ENCODE measurements at places on chromosomes 7 and 10. TPM values are rescaled to one million over a fixed set of nuclear protein-coding genes. Genes with fewer than 3 reads are reported as not detected.
A peak's percentile ranks its signal among the peaks of the same experiment; 100 is the strongest.

PAXIP1 gene
- total RNA-seq: 23.2 TPM

PNLIP gene
- not detected for total RNA-seq

COL28A1 gene
- 0.69 TPM for total RNA-seq

OPN1SW gene
- total RNA-seq: not detected

BEND7 gene
- not detected for total RNA-seq

FZD1 gene
- total RNA-seq: 7.9 TPM

GRCh38 chr7:111752022-111752582 is 189.8 kb upstream of the IMMP2L start:
- peak; percentile 87 for DNase-seq

DNA sequence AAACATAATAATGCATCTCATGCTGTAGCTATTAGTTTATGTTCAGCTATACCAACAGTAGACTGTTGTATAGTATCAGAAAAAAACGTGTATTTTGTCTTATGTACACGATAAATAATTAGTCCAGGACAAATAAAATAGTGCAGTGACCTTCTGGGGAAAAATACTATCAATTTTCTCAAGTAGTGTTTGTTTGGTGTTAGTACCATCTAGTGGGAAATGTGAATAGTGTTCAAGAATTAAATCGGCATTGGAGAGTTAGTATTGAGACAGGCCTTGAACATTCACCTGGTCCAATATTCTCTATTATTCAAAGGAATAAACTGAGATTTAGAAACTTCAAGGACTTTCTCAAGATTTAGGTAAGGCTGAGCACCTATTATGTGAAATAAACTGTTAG is 21.7 kb upstream of the OR2A5 start:
- DNase-seq: peak; percentile 47

DNA sequence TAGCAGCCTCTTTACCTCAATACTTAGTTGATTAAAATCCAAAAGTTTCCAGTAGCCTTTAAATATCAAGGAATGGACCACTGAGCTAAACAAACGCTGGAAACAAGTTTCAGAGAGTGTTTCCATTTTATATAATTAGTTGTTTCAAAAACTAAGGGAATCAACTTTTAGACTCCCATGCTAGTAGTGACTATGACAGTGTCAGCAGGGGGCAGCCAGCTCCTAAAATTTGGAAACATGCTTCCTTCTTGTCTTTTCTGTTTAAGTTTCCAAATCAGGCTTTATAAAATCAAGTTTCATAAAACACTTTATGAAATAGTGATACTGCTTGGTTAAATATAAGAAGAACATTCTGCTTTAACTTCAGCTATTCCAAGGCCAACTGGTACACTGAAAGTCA is 138.2 kb upstream of the TMEM229A start:
- peak; percentile 54 for DNase-seq

DNA sequence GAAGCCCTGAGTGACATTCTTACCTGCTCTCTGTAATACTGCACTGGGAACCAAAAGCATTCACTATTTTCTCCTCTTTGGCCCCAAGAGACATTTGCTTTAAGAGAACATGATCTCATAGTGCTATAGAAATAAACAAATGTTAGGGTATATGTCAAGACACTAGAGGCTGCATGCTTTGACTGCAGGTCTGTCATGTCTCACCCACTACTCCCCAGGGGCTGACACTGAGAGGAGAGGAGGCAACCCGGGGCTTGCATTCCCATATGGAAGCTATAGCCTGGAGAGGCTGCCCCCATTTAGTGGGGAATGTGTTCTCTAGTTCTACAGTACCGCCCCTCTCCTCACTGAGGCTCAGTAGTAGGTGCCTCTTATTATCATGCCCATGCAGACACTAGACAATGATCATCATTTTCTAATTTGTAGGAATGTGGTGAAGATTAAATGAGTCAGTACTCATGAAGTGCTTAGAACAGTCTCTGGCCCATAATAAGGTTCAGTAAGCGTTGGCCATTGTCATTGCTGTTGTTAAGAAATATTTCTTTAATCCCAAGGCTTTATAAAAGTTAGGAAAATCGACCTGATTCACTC is 4.9 kb upstream of the SLF2 start:
- DNase-seq: peak; percentile 69

GRCh38 chr7:134473861-134474291 is 15.0 kb upstream of the AKR1B1 start:
- no peak for DNase-seq

GRCh38 chr10:51861051-51861450 is 161.7 kb upstream of the CSTF2T start:
- DNase-seq: no peak

- DNase-seq: peak; percentile 79
Measured at GRCh38 chr10:30437031-30437841, 3.3 kb downstream of the MAP3K8 start.

DNA sequence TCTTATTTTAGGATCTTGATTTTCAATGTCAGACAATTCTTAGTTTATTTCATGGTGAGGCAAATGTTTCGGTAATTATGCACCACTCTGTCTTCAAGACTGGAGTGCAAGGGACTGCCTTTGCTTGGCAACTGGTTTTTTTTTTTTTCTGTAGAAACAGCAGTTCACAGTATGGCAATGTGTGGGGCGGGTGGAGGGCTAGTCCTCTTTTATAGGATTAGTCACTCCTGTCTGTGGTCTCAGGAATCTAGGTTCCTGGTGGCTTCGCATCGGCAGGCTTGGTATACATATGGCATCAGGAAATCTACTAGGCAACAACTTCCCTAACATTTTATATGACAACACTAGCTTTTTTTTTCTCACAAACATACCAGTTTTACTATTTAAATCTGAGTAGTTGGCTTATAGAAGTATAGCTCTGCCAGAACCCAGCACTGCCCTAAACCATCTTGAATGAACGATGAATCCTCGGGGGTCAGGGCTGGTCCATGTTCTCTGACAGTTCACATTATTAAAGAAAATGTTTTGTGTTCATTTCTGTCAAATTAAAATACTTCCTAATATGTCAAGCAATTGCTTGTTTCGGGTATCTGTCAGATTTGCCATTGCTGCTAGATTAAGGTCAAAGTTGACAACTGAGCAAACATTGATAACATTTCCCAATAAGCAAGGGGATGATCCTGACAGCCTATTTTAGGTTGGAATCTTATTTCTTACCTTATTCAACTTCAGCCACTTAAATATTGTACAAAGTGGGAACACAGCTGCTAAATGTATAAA is 289.7 kb upstream of the VSTM2A start:
- DNase-seq: no peak

- no peak for DNase-seq
Measured at GRCh38 chr10:10915215-10915614, 102.5 kb upstream of the CELF2 start.

GRCh38 chr10:26464632-26465280 is 26.6 kb downstream of the APBB1IP start:
- DNase-seq: no peak

DNA sequence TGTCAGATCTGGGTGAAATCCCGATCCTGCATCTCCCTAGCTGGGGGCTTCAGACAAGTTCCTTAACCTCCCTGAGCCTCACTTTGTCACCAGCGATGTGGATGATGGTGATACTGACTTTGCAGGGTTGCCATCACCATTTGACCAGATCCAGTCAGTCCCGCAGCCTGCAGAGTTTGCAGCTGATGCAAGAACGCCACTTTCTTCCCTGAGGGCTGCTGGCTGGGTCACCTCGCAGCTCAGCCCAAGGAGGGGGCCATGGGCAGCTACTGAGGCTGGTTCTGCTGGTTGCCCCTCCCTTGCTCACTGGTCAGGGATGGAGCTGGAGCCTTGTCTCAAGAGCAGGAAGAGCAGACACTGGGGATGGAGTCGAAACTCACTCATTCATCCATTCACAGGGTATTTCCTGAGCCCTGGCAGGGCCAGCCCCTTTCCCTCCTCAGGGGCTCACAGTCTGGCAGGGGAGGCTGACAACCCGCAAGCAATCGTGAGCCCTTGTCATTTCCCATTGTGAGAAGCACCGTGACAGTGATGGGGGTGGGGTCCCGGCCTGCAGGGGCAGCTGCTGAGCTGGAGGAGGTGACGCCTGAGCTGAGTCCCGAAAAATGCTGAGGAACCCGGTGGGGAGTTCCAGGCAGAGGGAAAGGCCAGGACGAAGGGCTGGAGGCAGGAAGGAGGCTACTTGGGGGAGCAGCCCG is 111.1 kb upstream of the TCF7L2 start:
- no peak for DNase-seq

GRCh38 chr10:133082685-133083421 is 4.9 kb upstream of the ADGRA1 start:
- DNase-seq: no peak

DNA sequence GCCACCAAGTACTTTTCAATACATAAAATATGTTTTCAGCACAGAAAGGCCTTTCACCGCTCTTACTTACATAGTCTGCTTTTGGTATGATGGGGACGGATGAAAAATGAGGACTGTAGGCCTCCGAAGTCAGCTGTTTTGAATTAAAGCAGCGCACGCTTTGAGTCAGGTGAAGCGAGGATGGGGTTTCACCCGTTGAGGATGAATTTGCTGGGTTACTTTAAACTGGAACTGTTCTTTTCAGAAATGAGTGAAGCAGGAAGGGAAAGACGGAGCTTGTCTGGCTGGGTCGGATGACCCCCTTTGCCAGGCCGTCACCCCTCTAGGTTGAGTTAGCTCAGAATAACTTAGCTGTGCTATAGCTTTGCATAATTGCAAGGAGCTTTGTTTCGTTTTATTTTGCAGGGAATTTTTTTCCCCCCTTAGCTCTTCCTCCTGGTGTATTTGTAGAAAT is 40.0 kb downstream of the CUX1 start:
- DNase-seq: peak; percentile 87

GRCh38 chr7:91661727-91662126 is 218.8 kb downstream of the MTERF1 start:
- DNase-seq: no peak

GRCh38 chr10:127100983-127101615 is 95.3 kb downstream of the INSYN2A start:
- DNase-seq: no peak

GRCh38 chr10:125038637-125039036 is 96.7 kb downstream of the ZRANB1 start:
- DNase-seq: peak; percentile 57

DNA sequence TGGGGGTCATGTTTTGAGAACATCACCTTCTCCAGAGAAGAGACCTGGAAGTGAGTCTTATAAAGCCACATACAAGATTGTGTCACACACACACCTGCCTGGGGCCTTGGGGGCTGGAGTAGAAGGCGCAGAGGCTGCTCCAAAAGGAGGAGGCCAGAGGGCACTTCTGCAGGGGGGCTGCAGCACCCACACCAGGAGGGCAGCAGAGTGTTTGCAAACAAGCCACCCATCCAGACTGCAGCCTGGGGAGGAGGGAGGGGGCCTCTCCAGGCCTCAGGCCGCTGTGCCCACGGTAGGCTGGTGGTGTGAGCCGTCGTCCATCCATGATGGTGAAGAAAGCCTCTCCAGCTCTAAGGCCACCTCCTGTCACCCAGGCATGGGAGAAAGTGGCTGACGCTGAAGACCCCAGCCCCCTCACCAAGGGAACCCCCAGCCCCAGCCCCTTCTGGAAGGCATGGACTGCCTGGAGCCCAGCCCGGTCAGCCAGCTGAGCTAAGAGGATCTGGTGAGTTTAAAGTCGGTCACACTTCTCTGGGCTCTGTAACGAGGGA is 77.5 kb downstream of the FOXL3 start:
- no peak for DNase-seq

DNA sequence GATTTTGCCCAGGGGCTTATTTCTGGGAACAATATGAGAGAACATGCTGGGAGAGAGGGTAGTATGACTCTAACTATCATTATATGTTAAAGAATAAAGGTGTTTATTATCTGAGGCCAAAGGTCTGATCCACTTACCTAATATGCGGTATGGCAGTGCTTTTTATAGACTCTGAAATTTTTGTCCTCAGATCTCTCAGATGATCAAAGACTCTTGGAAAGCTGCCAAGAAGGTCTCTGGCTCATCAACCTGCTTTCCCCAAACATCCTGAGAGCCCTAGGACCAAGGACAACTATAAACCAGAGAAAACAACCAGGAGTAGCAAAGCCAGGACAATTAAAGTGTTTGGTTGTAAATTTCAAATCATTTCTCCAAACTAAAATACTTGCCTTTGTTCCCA is 255.7 kb upstream of the LRRN3 start:
- no peak for DNase-seq

- DNase-seq: no peak
Measured at GRCh38 chr10:80609331-80609730, 71.6 kb downstream of the SH2D4B start.

DNA sequence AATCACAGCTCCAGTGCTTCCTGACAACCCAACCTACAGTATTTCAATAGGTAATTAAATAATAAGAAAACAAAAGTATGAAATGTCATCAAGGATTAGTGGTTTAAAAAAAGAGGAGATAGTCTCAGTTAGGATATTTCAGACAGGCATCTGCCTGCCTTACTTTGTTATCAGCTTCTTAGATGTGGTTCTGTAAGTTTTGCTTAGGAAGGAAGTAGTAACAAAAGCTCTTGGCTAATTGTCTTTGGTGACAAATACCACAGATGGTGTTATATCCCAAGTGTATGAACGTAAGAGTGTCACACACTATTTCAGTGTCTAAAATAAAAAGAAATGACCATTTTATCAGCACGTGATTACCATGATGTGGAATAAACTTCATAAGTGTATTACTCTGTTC is 9.8 kb upstream of the ACTA2 start:
- DNase-seq: no peak

Data from Karpas-422 (cell line).